ENCODE measurements at places on chromosomes 2 and 18. TPM values are rescaled to one million over a fixed set of nuclear protein-coding genes. Genes with fewer than 3 reads are reported as not detected.

GRCh38 chr2:112474844-112475486 lies 7.0 kb upstream of the TTL start:
- DNase-seq, result no peak

DNA sequence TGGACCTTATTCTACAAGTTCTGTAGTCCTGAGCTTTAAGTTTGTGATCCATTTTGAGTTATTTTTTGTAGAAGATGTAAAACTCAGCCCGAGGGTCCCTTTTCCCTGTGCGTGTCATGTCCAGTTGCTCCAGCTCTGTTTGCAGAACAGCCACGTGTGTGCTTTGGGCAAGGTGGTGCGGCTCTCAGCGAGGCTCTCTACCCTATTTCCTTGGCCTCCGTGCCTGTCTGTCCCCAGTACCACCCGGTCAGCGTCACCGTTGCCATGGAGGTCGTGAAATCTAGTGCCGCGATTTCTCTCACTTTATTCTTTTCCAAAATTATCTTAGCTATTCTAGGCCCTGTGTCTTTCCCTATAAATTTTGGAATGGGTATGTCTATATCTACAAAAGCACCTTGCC lies 141.0 kb upstream of the CTDP1 start:
- peak; percentile 27 for DNase-seq

DNA sequence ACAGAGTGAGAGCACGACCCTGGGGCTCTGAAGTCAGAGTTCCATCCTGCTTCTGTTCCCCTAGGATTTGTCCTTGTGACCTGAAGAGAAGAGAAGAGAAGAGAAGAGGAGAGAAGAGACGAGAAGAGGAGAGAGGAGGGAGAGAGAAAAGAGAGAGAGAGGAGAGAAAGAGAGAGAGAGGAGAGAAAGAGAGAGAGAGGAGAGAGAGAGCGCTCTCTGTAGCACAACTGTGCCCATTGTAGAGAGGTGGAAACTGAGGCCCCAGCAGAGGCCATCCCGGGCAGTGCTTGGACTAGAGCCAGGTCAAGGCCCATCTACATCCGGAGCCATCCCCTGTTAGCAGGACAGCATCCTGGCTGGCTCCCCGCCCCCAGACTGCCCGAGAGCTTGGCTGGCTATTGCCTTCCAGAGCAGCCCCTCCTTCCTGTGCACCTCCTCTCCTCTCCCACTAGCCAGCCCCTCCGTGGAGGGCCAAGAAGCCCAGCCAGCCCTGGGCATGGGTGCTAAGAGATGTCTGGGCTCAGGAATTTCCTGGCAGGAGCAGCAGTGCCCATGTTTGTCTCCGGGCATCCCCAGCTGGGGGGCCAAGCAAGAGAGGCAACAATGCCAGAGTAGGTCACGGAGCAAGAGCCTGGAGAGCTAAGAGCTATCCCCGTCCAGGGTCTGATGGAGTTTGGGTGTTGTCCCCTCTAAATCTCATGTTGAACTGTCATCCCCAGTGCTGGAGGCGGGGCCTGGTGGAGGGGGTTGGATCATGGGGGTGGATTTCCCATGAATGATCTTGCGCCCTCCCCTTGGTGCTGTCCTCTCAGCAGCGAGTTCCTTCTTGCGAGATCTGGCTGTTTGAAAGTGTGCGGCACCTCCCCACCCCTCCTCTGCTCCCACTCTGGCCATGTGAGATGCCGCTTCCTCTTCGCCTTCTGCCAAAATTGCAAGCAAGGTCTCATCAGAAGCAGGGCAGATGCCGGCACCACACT lies 18.2 kb upstream of the GPR55 start:
- DNase-seq, result no peak

- DNase-seq, result no peak
Measured at GRCh38 chr2:187158452-187158851, 289.6 kb downstream of the CALCRL start.

GRCh38 chr2:178870703-178871102 lies 63.5 kb upstream of the TTN start:
- no peak for DNase-seq

- DNase-seq, result no peak
Measured at GRCh38 chr2:86195808-86196387, 636 bp upstream of the IMMT start.

DNA sequence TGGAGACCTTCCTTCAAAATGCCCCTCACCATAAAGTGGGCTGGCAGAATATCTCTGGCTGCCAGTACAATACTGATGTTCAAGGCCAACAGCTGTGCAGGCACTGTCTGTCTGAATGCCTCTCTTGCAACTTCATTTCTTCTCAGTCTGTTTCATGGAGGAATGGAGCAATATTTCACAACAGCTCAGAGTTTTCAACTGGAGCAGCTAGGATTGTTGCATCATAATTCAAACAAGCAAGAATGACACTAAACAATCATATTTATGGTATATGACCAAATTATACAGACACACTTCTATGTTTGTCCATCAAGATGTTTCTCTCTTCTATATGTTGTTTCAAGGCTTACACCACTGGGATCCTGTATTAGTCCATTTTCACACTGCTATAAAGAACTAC lies 444.2 kb downstream of the LRATD1 start:
- DNase-seq, result no peak

GRCh38 chr18:12645751-12646203 lies 12.1 kb downstream of the SPIRE1 start:
- no peak for DNase-seq

GRCh38 chr18:45702708-45703265 lies 21.2 kb upstream of the SLC14A1 start:
- no peak for DNase-seq

- DNase-seq, result no peak
Measured at GRCh38 chr2:198028955-198029354, 224.6 kb downstream of the PLCL1 start.

- DNase-seq, result no peak
Measured at GRCh38 chr2:125310657-125311364, 1285.7 kb downstream of the CNTNAP5 start.

- DNase-seq, result no peak
Measured at GRCh38 chr2:29931818-29932217, 10.4 kb upstream of the ALK start.

GRCh38 chr2:31931916-31932315 lies 78.9 kb downstream of the MEMO1 start:
- no peak for DNase-seq

- no peak for DNase-seq
Measured at GRCh38 chr2:96241227-96241626, 24.6 kb downstream of the TMEM127 start.

DNA sequence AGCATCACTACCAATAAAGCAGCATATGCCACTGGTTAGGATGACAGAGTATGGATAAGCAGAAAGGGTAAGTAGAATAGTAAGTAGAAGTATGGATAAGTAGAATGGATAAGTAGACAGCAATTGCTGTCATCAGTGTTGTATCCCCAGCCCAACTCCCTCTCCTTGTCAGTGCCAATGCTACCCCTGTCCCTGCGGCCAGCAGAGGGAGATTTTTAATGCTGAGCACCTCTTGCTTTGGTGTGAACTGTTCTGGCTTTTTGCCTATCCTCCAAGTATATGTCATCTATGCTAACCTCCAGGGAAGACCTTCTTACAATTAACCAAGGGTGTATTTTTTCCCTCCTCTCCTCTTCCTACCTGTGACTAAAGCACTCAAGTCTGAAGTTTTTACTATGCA lies 136.7 kb upstream of the SPHKAP start:
- no peak for DNase-seq

DNA sequence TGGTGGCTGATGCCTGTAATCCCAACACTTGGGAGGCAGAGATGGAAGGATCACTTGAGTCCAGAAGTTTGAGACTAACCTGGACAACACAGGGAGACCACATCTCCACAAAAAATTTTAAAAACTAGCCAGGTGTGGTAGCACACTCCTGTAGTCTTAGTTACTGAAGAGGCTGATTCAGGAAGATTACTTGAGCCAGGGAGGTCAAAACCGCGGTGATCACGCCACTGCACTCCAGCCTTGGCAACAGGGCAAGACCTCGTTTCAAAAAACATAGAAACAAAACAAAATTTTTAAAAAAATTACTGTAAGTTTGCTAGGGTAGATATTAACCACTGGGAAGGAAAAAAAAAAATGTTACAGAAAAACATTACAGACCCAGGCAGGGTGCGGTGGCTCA lies 5.8 kb downstream of the ATL2 start:
- no peak for DNase-seq

GRCh38 chr2:163401481-163401880 lies 334.3 kb downstream of the FIGN start:
- no peak for DNase-seq

GRCh38 chr2:46076875-46077274 lies 220.3 kb upstream of the EPAS1 start:
- no peak for DNase-seq

- DNase-seq, result no peak
Measured at GRCh38 chr2:134623796-134624195, 95.0 kb downstream of the TMEM163 start.

DNA sequence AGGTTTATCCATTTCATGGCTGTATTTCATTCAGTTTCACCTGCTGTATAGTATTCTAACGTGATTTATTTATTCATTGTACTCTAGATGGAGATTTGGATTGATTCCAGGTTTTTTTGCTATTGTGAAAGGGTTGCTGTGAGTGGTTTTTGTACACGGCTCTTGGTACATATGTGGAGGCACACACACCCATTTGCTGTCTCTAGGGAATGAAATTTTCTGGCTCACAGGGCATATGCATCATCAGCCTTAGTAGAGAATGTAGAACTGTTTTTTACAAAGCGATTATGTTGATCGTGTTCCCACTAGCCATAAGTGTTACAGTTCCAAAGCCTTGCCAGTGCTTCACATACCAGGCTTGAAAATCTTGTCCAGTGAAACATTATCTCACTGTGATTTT lies 5.1 kb downstream of the SPTBN1 start:
- DNase-seq, result no peak

DNA sequence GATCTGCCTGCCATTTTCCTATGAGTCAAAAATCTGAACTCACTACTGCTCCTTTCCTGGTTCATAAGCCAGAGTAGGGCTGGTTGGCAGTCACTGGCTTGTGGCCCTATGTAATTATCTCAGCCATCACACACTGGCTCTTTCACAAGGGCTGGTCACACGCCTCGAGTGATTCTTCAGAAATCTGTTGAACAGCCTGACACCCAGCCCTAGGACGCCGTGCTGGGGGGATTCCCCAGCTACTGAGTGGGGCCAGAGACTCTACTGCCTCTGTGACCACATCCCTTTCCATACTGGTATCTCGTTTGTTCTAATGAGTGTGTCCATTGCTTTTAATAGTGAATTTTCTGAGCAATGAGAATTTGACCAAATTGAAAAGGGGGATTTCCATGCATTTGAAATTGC lies 45.8 kb upstream of the RBM44 start:
- DNase-seq, result no peak

DNA sequence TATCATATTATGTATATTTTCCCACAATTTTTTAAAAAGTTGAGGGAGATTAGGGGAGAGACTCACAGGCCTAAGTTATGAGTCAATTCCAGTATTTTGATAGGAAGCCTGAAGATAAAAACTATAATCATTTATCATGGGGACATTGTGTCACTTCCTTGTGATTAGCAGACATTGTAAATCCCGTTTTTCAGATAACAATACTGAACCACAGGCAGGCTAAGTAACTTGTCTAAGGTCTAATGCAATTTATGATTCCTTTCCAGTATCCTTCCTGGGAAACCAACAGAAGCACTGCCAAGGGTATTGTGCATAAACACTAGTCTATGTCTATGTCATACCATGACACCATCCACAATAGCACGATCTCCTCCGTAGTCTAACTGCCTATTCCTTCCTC lies 235.2 kb upstream of the PIK3C3 start:
- no peak for DNase-seq

DNA sequence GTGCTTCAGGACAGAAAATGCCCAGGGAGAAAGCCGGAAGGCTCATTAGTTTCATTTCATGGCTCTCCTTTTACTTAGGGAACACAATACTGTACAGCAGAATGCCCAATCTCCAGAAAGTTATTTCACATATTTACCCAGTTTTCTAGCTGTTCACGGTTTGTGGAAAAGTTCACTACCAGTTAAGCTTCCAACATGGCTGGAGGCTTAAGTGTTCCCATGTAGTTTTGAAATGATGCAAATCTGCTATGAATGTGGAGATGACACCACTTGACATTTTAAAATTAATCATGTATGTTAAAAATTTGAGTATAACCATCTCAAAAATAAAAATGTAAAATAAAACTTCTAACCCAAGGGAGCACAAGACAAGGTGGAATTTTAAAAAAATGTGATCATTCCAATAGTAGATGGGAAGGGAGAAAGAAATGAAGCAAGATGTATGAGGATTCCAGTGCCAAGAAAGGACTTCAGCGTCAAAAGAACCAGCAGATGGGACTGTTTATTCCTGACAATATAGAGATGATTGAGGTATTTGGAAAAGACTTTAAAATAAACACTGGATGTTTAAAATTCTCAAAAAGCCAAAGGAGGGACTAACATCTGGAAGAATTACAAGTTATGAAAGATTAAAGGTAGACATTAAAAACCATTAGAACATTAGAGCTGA lies 60.9 kb upstream of the OSR1 start:
- no peak for DNase-seq

GRCh38 chr2:5693287-5694201 lies 1.4 kb downstream of the SOX11 start:
- no peak for DNase-seq

- no peak for DNase-seq
Measured at GRCh38 chr2:169286624-169287231, 75.6 kb downstream of the LRP2 start.

DNA sequence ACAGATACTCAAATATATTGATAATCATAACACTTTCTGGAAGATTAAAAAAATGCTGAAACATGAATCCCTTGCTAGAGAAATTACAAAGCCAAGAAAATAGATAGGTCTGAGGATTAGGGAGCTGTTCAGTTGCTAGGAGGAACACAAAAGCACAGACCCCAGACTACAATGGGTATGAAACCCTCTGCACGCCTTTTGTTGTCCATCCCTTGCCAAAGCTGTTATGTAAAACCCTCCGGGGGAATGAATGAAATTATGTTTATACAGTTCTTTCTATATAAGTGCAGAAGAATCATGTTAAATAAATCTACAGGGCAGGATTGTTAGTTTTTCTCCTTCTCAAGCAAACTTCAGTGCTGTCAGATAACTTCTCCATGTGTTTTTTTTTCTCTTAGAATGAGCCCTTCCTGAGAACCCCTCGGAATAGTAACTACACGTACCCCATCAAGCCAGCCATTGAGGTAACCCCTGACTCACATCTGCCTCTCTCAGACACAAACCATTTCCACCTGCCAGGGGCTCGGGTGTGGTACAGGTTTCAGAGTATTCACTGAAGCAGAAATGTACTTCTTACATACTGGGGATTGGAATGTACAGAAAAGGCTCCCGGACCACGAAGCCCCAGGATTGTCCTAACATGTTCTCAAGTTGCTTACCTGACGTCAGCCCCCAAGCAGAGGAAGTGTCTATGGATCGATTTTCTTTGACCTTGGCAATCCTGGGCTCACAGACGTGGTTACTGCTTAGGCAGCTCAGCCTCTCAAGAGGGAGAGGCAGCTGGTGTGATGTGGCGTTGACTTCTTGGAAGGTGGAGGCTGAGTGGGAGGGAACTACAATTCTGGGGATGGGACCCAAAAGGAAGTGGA lies 118.0 kb downstream of the PLB1 start:
- DNase-seq, result peak; percentile 30

The PROM2 gene
- 1.4 TPM for total RNA-seq

The LONRF2 gene
- 10.9 TPM for total RNA-seq

The SKOR2 gene
- total RNA-seq, result not detected

The LHCGR gene
- 0.42 TPM for total RNA-seq

Data from aorta (tissue), 5 donors.